Omental fat pad (tissue), 4 donors: ENCODE measurements at places on chromosomes 7 and 10. TPM values are rescaled to one million over a fixed set of nuclear protein-coding genes. Genes with fewer than 3 reads are reported as not detected.

Gene ACBD7
- not detected for total RNA-seq

Gene DDX21
- total RNA-seq = 113 TPM

Gene DNTT
- not detected for total RNA-seq

Gene CALML5
- not detected for total RNA-seq

Gene LRRC4
- 2.4 TPM for total RNA-seq

Gene PAX4
- not detected for total RNA-seq

Gene MLXIPL
- total RNA-seq = 56.2 TPM

Gene FRMPD2
- total RNA-seq = not detected

Gene FGFR2
- 2.4 TPM for total RNA-seq

Gene ZNF365
- total RNA-seq = 0.19 TPM

Gene SLC26A3
- 1.0 TPM for total RNA-seq

Gene IL2RA
- 0.69 TPM for total RNA-seq

Gene HTR7
- total RNA-seq = 0.75 TPM

Gene SFTPD
- 0.96 TPM for total RNA-seq

Gene RARRES2
- 93.9 TPM for total RNA-seq

Gene MCM10
- 7.6 TPM for total RNA-seq

Gene PRF1
- 4.0 TPM for total RNA-seq

Gene WNT8B
- total RNA-seq = not detected

Gene FAM25A
- total RNA-seq = not detected

Gene GJD4
- total RNA-seq = not detected

Gene RBM20
- 0.24 TPM for total RNA-seq

Gene WEE2
- not detected for total RNA-seq

Gene ARHGEF35
- total RNA-seq = 2.8 TPM

Gene LBX1
- total RNA-seq = not detected

Gene EGR2
- total RNA-seq = 5.5 TPM

Gene CUBN
- 2.2 TPM for total RNA-seq

Gene AGBL3
- 2.1 TPM for total RNA-seq

Gene TAC1
- 1.8 TPM for total RNA-seq

Gene IKZF1
- total RNA-seq = 14.6 TPM

Gene CALCR
- 0.24 TPM for total RNA-seq

Gene ADCY1
- total RNA-seq = 2.5 TPM

Gene MNX1
- total RNA-seq = not detected

Gene HOXA1
- 0.56 TPM for total RNA-seq

Gene CAV2
- 144 TPM for total RNA-seq

Gene ARMC3
- total RNA-seq = not detected

Gene DYNC1I1
- 1.7 TPM for total RNA-seq

Gene KCNH2
- 0.12 TPM for total RNA-seq

Gene ITGB8
- 3.9 TPM for total RNA-seq

Gene MSMB
- not detected for total RNA-seq

Gene UCN3
- total RNA-seq = not detected

Gene KCND2
- total RNA-seq = 3.8 TPM

Gene TRPV5
- not detected for total RNA-seq

Gene SCIN
- total RNA-seq = 4.3 TPM

Gene CUZD1
- 0.28 TPM for total RNA-seq

Gene RAB11FIP2
- 23.5 TPM for total RNA-seq

Gene LRRC17
- total RNA-seq = 0.69 TPM

Gene HDAC9
- total RNA-seq = 15.6 TPM
